ENCODE measurements at places on chromosomes 5 and 9.

DNA sequence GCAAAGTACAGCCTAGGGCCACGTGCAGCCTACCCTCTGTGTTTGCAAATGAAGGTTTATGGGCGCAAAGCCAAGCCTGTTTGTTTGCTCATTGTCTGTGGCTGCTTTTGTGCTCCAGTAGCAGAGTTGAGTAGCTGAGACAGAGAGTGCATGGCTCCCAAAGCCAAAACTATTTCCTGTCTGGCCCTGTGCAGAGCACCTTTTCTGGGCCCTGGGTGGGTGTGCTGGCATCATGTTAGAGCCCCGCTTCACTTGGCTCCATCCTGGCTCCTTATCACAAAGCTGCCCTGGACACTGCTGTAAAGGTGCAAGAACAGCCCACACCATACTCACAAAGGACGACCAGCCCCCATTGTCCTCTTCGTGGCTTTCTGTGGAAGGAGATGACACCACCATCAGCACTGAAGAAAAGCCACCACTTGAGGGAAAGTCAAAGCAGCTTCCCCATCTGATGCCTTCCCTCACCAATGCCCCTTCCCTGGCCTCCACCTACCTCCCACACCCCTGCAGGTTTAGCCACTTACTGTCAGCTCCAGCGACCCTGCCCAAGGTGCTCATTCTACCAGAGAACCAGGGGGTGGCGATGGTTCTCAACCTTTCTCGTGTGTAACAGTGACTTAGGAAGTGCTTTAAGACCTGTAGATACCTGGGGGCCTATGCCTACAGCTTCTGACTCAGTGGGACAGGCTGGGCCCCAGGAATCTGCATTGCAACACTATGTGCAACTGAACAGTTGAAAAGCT, 23.4 kb downstream of the LCP2 start:
- DNase-seq: peak; percentile 53

DNA sequence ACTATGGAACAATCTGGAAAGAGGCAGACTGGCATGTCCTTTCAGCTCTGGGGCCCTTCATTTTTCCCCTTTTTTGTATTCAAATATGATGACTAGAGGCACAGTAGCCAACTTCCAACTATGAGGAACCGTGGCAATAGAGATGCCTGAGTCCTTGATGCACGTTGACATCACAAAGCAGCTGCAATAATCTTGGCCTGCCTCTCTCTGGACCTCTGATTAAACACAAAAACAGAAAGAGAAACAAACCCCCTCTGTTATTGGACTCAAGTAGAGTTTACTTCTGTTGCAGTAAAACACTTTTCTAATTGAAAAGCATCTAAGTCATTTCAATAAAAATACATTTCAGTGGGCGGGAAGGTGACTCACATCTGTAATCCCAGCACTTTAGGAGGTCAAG, 122.2 kb upstream of the GRAMD2B start:
- no peak for DNase-seq

DNA sequence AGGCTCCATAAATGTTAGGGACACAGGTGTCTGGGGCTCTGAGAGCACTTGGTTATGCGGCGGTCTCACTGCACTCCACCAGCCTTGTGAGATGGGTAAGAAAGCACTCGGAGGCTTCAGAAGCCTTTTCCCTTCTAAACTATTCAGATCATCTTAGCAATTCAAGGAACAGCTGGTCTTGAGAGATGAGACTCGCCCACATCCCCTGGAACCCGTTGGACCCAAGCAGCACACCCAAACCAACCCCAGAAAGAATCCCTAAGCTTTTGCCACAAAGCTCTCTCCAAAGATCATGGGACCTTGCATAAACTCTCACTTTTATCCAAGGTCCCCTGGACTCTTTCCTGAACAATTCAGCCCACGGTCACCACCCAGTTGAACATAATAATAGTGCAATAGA, 90.2 kb downstream of the RAPGEF1 start:
- no peak for DNase-seq

DNA sequence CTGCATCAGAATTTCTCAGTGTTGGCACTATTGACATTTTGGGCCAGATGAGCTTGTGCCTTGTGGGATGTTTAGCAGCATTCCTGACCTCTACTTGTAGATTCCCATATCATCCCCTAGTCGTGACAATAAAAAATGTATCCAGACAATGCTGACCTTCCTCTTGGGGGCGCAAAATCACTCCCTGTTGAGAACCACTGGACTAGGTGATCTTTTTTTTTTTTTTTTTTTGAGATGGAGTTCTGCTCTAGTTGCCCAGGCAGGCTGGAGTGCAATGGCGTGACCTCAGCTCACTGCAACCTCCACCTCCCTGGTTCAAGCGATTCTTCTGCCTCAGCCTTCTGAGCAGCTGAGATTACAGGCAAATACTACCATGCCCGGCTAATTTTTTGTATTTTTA, 22.6 kb downstream of the STXBP1 start:
- no peak for DNase-seq

DNA sequence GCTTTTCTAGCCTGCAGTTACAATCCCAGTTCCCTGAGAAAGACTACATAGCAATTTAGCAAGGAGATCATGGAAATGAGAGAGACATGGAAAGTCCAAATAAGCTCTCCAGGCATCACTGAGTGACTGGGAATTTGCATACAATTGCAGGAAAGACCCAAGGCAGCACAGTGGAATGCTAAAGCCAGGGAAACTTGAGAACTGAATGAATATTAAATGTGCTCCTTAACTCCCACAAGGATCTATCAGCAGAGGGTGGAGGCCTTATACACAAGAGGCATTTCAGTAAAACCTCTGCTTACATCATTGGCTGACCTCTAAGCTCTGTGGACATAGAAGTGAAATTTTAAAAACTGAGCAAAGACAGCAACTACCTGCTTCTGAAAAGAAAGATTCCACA, 355.6 kb upstream of the DAB2 start:
- no peak for DNase-seq

- DNase-seq: no peak
These were observed 342.2 kb downstream of the LRRC70 start for GRCh38 chr5:62920856-62921255.

- DNase-seq: no peak
These were observed 67.0 kb downstream of the GABBR2 start for GRCh38 chr9:98641695-98642094.

- DNase-seq: no peak
These were observed 69.0 kb downstream of the DAB2IP start for GRCh38 chr9:121720311-121721057.

GRCh38 chr9:108543251-108543778, 312.5 kb downstream of the ACTL7B start:
- DNase-seq: no peak

DNA sequence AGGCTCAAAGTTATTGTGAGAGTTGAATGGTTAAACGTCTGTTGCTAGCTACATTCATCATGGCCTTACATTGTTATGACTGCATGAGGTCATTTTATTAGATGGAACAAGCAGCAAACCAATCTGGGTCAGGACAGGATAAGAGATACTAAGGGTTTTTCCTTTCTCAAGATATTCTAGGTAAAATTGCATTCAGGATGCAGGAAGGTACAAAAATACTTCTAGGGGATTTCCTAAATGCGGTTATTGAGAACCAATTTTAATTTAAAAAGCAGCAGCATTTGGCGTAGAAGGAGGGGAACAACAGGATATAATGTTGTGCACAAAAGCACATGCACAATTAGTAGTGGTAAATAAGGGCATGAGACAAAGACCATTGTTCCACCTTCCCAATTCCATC, 39.2 kb upstream of the LURAP1L start:
- DNase-seq: no peak

DNA sequence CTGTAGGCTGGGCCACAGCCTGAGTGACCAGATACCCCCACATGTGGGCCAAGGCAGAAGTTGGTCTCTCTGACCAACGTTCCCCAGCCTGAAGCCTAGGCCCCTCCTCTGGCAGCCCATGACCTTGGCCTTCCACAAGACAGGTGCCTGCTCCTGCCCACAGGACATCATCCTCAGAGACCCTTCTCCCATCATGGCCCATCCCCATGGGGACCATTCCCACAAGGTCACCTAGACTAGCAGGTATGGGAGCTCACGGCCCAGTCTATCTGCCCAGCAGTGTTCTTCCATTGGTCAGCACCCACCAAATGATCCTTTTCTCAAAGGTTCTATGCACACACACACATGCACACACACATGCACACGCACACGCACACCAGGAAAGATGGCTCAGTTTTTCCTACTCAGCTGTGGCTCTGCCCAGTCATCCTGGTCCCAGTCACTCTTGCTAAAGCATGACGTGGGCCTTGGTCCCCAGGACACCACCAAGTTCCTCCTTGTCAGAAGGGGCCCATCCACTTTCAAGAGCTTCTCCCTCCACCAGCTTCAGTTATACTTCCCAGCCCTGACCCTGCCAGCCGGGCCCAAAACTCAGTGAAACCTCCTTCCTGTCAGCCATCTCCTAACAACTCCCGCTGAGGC, 65.4 kb downstream of the PAX5 start:
- no peak for DNase-seq

GRCh38 chr5:1882337-1883119, at the start of gene IRX4:
Gene IRX4 (minus strand): TSS chr5:1882925. CDS start chr5:1882647, 278 bp downstream.
- DNase-seq: no peak

- DNase-seq: no peak
These were observed 36.3 kb upstream of the DMRT1 start for GRCh38 chr9:805151-805550.

- DNase-seq: no peak
These were observed 36.2 kb downstream of the GRIN3A start for GRCh38 chr9:101702257-101702656.

DNA sequence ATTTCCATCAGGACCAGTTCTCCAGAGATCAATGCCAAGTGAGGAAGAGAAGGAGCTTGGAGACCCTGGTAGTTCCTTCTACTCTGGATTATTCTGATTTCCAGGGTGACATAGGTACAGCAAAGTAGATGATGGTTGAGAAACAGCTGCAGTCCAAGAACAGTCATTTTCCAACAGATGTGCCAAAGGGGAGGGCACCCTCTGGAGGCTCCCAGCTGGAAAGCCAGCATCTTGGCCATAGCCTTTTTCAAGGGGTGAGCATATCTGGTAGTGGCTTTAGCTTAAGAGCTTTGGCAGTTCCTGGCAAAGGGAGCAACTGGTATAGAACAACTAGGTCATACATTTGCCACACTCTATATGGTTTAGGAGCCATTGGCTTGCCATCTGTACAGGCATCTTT, 492.7 kb downstream of the RASEF start:
- DNase-seq: no peak

- DNase-seq: no peak
These were observed 30.7 kb downstream of the OR2V1 start for GRCh38 chr5:181100121-181100875.

GRCh38 chr5:74636149-74636548, 4.4 kb downstream of the ENC1 start:
- no peak for DNase-seq

GRCh38 chr5:173323799-173324114, 4.5 kb downstream of the STC2 start:
- no peak for DNase-seq

DNA sequence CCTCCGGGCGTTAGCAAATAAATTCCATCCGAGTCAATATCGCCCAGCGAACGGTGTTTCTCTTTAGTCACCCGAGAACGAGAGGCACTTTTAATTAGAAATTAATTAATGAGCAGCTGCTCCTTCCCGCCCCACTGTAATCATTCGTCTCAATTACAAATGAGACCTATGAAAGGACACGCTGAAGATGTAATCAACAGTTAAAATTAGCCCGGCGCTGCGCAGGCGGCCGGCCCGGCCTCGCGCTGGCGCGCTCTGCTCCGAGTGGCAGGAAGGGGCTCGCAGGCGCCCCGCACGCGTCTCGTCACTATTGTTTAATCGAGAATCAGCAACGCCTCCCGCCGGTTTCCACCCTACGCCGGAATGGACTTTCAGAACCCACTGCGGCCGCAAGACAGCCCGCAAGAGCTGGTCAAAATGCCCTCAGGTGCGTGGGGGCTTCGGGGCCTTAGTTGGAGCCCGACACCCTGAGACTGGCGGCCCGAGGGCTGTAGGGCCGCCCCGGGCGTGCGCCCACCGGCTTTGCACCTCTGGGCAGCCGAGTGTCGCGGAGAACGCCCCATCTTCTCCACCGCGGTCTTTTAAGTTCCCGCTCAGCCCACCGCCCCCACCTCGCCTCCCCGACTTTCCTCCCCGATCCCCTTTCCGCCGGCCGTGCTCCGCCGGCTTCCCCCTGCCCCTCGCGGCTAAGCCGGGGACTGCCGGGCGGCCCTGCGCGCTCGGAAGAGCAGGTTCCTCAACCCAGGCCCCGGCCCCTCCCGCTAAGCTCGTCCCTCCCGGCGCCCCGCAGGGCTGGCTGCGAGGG, 597 bp upstream of the IRX4 start:
- DNase-seq: no peak

DNA sequence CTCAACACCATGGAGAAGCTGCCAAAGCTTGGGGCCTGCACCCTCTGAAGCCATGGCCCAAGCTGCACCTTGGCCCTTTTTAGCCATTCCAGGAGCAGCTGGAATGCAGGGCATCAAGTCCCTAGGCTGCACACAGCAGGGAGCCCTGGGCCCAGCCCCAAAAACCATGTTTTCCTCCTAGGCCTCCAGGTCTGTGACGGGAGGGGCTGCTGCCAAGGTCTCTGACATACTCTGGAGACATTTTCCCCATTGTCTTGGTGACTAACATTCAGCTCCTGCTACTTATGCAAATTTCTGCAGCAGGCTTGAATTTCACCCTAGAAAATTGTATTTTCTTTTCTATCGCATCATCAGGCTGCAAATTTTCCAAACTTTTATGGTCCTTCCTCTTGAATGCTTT, 64.6 kb downstream of the ELOVL7 start:
- no peak for DNase-seq

DNA sequence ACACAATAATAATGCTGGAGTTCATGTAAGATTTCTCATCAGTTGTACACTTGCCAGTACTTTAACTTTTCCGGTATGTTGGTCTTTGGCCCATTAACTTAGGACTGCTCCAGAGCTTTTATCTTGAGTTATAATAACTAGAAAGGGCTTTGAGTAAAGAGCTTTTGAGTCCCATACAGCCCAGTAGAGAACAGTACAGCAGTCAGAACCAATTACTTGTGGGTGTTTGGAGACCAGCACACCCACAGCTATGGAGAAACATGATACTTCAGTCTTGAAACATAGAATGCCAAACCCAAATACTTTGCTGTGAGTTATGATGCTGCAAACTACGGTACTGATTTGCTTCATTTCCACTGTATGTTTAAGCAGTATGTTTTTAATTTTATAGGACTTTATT, 374.3 kb downstream of the CCDC171 start:
- no peak for DNase-seq

DNA sequence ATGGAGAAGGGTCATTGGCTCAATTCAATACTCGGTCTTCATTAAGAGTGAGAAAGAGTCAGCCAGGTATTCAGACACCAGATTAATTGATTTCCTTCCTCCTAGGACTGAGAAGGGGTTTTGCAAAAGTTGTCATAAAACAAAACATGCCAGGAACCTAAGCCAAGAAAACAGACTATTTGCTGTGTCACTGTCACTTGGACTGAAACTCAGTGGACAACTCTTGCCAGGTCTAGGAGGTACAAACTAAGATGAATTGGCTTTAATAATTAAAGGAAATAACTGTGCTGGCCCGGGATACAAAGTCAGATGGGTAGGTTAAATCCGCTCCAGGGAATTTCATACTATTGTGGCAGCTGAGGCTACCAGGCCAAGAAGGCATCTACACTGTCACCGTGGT, 71.1 kb upstream of the TBC1D9B start:
- no peak for DNase-seq

Measured in activated CD4-positive, alpha-beta T cell treated with anti-CD3 and anti-CD28 coated beads for 4 hours (primary cell).